Astrocyte of the cerebellum (primary cell): ENCODE measurements at places on chromosomes 5 and 9.

GRCh38 chr5:43523662-43524072, 8.7 kb upstream of the C5orf34 start:
- no peak for DNase-seq

DNA sequence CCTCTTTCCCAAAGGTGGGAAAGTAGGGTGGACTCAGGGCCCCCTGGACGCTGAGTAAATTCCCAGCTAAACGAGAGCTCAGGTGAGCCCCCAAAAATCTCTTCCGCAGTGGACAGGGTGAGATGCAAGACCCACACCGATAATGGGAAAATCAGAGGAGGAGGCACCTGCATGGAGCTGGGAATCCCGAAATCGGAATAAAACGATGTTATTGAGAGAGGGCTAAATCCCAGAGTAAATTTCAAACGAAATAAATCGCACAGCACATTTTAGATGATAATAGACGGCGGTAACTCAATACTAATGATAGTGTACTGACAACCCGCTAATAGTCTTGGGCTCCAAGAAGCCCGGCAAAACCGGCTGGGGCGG, 3.0 kb upstream of the BARHL1 start:
- DNase-seq, result no peak

DNA sequence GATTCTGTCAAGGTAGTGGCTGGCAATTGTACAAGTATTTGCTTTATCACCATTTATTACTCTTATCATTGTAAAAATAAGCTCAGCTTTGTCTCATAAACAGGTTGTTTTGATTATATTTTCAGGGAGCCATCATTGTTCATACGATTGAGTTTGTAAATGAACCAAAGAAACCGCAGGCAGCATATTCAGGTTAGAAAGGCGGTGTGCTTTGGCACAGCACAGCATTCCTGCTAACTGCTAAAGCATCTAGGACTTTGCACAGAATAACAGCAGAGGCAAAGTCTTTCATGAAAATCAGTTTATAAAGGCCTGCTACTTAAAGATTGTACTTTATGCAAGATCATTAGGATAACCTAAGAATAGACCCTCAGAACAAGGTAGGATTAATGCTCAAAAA, 281.5 kb upstream of the SLC24A2 start:
- DNase-seq, result peak; percentile 38

- DNase-seq, result no peak
Measured at GRCh38 chr5:83517072-83517687, 45.6 kb downstream of the VCAN start.

DNA sequence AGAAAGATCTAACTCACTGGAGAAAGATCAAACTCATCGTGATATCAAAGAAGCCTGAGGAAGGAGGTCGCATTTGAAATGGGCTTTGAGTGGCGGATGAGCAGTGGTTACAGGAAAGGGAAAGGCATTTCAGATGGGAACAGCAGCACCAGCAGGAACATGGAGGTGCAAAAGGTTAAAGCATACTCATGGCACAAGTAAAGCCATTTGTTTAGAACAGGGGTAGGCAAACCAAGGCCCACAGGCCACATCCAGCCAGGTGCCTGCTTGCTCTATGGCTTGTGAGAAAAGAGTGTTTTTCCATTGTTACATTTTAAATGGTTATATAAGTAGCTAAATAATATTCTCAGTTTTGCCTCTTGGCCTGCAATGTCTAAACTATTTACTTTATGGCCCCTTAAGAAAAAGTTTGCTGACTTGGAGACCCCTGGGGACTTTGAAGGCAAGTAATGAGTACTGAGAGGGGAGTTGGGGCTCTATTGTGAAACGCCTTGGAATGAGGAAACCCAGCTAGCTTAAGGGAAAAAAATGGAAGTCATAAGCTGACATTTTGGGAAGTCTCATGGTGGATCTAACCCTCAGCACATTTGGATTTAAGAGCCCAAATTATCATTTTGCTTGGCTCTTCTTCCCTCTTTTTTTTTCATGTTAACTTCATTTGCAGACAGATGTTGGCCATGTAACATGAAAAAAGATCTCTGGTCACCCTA, 211.1 kb downstream of the NR3C1 start:
- no peak for DNase-seq

DNA sequence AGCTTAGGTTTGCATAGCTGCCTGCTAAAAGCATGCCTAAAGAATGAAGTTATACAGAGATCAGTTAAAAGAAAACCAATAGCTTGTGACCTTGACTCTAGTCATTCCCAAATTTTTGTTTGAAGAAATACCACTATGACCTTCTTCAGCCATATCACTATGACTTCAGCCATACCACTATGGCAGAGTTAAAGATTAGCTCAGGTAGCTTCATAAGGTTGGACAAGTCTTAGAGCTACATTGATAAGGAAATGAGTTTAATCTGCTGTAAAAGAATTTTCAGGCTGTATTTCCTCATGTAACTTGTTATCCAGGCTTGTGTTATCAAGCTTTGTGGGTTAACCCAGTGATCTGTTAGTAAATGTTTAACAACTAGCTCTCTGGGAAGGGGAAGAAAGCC, 30.7 kb downstream of the C6 start:
- DNase-seq, result no peak

GRCh38 chr5:121090822-121091221, 626.7 kb downstream of the PRR16 start:
- DNase-seq, result no peak
